ENCODE measurements at places on chromosomes 1 and 21. TPM values are rescaled to one million over a fixed set of nuclear protein-coding genes. Genes with fewer than 3 reads are reported as not detected.

DNAJC6 gene
- 5.2 TPM for total RNA-seq

RNF186 gene
- total RNA-seq, result not detected

ADGRL2 gene
- total RNA-seq, result 12.8 TPM

EDARADD gene
- total RNA-seq, result 3.1 TPM

SELL gene
- 0.10 TPM for total RNA-seq

IFI44L gene
- not detected for total RNA-seq

SHISA4 gene
- total RNA-seq, result 20.1 TPM

PCP4L1 gene
- total RNA-seq, result 0.09 TPM

KRTAP13-1 gene
- total RNA-seq, result not detected

ZNF672 gene
- total RNA-seq, result 20.3 TPM

FHAD1 gene
- total RNA-seq, result 0.35 TPM

PRRX1 gene
- not detected for total RNA-seq

MX1 gene
- 1.9 TPM for total RNA-seq

TINAGL1 gene
- total RNA-seq, result 0.69 TPM

KIF26B gene
- total RNA-seq, result 0.16 TPM

RABGGTB gene
- total RNA-seq, result 64.7 TPM

FAM78B gene
- 0.31 TPM for total RNA-seq

ARHGAP30 gene
- 0.07 TPM for total RNA-seq

UBE2U gene
- not detected for total RNA-seq

TRIM46 gene
- 1.4 TPM for total RNA-seq

NEK2 gene
- total RNA-seq, result 49.7 TPM

FALEC gene
- not detected for total RNA-seq

KIF2C gene
- 42.7 TPM for total RNA-seq

BSND gene
- not detected for total RNA-seq

SUSD4 gene
- 0.34 TPM for total RNA-seq

IPO13 gene
- 14.9 TPM for total RNA-seq

AXDND1 gene
- total RNA-seq, result 0.29 TPM

RABGAP1L gene
- total RNA-seq, result 4.7 TPM

SMPDL3B gene
- total RNA-seq, result 1.3 TPM

E2F2 gene
- 2.9 TPM for total RNA-seq

TFAP2E gene
- total RNA-seq, result 0.55 TPM

L1TD1 gene
- not detected for total RNA-seq

ZMYM4 gene
- 6.9 TPM for total RNA-seq

TCEA3 gene
- 0.33 TPM for total RNA-seq

FAM72C gene
- 2.8 TPM for total RNA-seq

RGS16 gene
- 0.17 TPM for total RNA-seq

OR2W3 gene
- total RNA-seq, result not detected

ADPRS gene
- total RNA-seq, result 21.0 TPM

ADAMTS5 gene
- total RNA-seq, result not detected

PRRC2C gene
- total RNA-seq, result 74.2 TPM

PDPN gene
- not detected for total RNA-seq

KLF17 gene
- total RNA-seq, result 0.33 TPM

ACTN2 gene
- 0.02 TPM for total RNA-seq

HSD11B1 gene
- total RNA-seq, result not detected

RGS13 gene
- total RNA-seq, result not detected

CPTP gene
- 20.4 TPM for total RNA-seq

PPP1R15B gene
- total RNA-seq, result 27.4 TPM

NPHS2 gene
- total RNA-seq, result not detected

PCSK9 gene
- 4.4 TPM for total RNA-seq

SPATA21 gene
- total RNA-seq, result not detected

PCBP3 gene
- total RNA-seq, result 1.1 TPM

MFAP2 gene
- 0.21 TPM for total RNA-seq

FCRL6 gene
- not detected for total RNA-seq

VTCN1 gene
- not detected for total RNA-seq

KRTAP12-4 gene
- total RNA-seq, result not detected

HMGCS2 gene
- not detected for total RNA-seq
